ENCODE measurements at places on chromosomes 13 and 19. TPM values are rescaled to one million over a fixed set of nuclear protein-coding genes. Genes with fewer than 3 reads are reported as not detected.

Gene WDR88
- 1.3 TPM for total RNA-seq

Gene TMEM221
- 0.23 TPM for total RNA-seq

Gene COMP
- total RNA-seq, result 0.18 TPM

Gene PNMA8B
- total RNA-seq, result 5.4 TPM

Gene TSKS
- total RNA-seq, result 0.70 TPM

Gene SH2D3A
- total RNA-seq, result 0.11 TPM

Gene ZNF557
- 9.6 TPM for total RNA-seq

Gene ZNF99
- not detected for total RNA-seq

Gene CYP2B6
- 0.93 TPM for total RNA-seq

Gene TYROBP
- not detected for total RNA-seq

Gene MYO16
- 16.0 TPM for total RNA-seq

- ATAC-seq, result no peak
These were observed 50.0 kb upstream of the DOCK9 start for GRCh38 chr13:99027661-99028425.

GRCh38 chr13:32031025-32031814 lies at the start of gene FRY:
Gene FRY, plus strand, starts transcription at chr13:32031774. Its CDS starts 22 bp downstream, at chr13:32031796.
- ATAC-seq, result peak; percentile 92

DNA sequence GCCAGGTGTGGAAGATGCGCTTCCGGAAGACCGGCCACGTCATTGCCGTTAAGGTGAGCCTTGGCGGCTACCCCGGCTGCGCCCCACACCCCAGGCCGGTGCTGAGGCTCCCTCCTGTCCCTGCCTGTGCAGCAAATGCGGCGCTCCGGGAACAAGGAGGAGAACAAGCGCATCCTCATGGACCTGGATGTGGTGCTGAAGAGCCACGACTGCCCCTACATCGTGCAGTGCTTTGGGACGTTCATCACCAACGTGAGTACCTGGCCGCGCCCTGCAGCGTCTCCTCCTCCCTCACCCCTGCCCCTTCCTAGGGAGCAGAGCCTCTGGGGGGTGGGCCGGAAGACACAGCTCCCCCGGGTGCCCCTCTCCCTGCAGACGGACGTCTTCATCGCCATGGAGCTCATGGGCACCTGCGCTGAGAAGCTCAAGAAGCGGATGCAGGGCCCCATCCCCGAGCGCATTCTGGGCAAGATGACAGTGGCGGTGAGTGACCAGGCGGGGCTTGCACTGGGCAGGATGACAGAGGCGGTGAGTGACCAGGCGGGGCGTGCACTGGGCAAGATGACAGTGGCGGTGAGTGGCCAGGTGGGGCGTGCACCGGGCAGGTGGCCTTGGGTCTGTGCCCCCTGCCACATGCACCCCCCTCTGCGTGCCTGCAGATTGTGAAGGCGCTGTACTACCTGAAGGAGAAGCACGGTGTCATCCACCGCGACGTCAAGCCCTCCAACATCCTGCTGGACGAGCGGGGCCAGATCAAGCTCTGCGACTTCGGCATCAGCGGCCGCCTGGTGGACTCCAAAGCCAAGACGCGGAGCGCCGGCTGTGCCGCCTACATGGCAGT lies 4.1 kb upstream of the TGFBR3L start:
- ATAC-seq, result no peak

DNA sequence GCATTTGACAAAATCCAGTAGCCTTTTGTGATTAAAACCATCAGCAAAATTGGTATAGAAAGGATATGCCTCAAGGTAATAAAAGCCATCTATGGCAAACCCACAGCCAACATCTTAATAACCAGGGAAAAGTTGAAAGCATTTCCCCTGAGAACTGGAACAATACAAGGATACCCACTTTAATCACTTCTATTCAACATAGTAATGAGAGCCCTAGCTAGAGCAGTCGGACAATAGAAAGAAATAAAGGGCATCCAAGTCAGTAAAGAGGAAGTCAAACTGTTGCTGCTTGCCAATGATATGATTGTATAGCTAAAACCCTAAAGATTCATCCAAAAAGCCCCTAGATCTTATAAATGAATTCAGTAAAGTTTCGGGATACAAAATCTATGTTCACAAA lies 1510.3 kb downstream of the PCDH9 start:
- no peak for ATAC-seq

- no peak for ATAC-seq
These were observed 170.9 kb downstream of the COL4A1 start for GRCh38 chr13:110135977-110136597.

GRCh38 chr19:18278521-18279265 lies 2.7 kb downstream of the JUND start:
- no peak for ATAC-seq

DNA sequence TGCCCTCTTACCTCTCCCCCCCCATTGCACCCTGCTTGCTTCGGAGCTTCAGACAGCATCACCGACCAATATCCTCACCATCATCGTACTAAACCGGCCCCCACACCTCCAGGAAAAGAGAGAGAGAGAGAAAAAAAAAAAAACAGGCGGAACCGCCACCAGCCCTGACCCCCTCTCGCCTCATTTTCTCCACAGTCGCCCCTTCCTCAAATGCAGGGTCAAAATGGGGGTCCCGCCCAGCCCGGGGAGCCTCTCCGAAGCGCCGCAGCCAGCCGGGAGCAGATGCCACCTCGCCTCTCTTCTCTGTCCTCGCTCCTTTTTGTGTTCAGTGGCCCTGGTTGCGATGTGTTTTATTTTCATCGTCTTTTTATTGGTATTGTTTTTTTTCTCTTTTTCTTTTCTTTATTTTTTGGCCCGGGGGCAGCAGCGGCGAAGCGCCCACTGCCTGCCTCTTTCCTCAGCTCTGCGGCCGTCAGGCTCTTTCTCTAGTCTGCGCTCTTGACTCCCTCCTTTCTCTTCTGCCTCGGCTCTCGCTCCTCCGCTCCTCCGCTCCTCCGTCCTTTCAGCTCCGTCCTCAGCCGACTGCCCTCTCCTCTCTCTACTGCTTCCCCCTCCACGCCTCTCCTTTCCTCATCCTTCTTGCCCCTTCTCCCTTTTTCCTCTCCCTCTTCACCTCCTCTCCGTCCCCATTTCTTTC lies 41.4 kb downstream of the DEDD2 start:
- peak; percentile 37 for ATAC-seq

GRCh38 chr13:83065108-83065507 lies 817.2 kb downstream of the SLITRK1 start:
- no peak for ATAC-seq

DNA sequence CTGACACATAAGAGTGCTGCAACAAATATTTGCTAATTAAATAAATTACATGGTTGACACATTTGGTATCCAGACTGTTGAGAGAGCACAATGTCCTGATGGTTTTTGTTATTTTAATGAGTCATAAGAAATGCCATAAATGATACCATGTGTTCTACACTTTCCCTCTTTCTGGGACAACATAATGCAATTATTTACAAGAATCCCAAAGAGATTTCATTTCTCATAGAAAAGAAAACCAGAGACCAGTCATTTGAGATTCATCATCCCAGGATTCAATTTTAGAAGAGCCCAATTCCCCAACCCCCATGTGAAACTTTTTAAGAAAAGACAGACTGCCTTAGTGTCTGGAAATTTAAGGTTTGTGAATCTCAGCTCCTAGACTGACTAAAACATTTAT lies 399.6 kb downstream of the DCT start:
- ATAC-seq, result no peak

DNA sequence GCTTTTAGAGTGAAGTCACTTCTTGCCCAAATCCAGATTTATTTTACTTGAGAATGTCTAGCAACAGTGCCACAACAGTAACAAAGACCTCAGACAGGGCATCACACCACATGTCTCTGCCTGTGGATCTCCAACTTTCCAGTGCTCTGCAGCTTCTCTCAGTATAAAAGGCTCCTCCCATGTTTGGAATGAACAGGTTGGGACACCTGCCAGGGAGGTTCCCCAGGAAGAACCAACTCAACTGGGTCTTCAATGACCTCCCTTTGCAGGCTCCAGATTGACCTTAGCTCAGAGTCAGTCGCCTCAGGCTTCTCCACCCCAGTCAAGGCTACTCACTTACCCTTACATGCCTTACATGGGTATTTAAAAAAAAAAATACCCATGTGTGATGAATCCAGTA lies 3.4 kb downstream of the ZNF823 start:
- no peak for ATAC-seq

- ATAC-seq, result no peak
These were observed 155.0 kb upstream of the SERP2 start for GRCh38 chr13:44218501-44219240.

DNA sequence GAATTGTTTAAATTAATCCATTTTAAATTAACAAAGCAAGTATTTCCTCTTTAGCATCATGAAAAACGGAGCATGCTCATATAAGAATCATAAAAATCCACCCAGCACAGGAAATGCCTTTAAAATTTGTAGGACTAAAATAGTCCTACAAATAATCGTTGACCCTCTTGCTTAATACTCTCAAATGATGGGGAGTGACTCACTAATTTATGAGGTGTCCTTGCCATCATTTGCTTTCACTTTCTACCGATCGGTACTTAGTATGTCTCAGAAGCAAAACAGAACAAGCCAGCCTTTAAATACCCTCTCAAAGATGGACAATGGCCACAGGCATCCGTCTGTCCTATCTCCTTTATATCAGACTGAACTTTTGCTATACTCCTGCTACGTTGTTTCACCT lies 97.2 kb downstream of the SUCLA2 start:
- no peak for ATAC-seq

DNA sequence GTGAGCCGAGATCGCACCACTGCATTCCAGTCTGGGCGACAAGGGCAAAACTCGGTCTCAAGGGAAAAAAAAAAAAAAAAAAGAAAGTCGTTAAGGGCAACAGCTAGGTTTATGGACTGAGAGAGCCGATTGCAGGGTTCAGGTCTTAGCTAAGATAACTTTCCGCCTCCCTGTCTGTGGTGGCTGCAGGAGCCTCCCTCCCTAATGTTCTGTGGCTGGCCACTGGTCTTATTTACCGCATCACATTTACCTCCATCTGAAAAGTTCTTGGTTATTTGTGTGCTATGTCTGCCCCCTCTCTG lies 722 bp upstream of the CRTC1 start:
- ATAC-seq, result no peak

- no peak for ATAC-seq
These were observed 331.7 kb downstream of the LIG4 start for GRCh38 chr13:107883561-107884175.

DNA sequence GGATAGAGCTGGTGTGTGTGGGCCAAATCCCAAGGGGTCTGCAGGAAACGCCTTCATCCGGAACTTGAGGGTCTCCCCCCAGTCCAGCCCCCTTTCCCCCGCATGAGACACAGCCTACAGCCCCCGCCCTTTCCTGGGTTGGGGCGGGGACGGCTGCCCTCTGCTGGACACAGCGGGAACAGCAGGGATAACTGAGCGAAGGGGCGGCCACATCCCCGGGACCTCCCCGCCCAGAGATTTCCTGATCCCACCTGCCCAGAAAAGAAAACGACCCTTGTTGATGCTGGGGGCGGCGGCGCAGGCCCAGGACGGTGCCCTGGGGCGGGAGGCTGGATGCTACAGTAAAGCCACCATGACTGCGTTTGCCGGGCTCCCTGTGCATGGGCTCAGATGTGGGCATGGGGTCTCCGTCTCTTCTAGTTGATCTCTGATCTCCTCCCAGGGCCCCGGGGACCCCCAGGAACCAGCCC lies 14.2 kb downstream of the ONECUT3 start:
- peak; percentile 29 for ATAC-seq

GRCh38 chr13:102538938-102539337 lies 57.8 kb upstream of the TPP2 start:
- no peak for ATAC-seq

DNA sequence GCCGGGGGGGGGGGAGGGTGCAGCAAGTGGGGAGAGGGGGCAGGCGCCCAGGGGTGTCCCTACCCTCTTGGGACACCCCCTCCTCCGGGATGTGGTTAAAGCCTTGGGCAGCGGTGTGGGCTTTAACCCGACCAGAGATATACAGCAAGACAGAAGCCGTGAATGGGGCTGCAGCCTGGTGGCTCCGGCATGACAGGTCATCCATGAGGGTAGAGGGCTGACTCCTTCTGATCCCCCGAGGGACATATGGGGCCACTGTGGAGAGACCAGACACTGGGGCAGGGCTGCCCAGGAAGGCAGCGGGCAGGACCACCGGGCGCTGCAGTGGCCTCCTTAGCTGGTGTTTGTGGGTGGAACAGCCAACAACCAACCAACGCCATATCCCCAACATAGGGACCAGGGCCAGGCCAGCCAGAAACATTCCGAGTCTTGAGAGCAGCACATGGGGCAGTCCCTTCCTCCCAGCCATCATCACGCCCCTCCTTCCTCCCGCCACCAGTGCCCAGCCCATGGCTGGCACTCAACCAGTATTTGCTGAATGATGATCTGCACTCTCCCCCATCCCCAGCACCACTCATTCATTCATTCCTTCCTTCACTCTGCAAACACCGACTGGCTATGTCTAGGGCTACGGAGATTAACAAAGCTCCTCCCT lies 18.2 kb downstream of the ELAVL1 start:
- ATAC-seq, result peak; percentile 31

DNA sequence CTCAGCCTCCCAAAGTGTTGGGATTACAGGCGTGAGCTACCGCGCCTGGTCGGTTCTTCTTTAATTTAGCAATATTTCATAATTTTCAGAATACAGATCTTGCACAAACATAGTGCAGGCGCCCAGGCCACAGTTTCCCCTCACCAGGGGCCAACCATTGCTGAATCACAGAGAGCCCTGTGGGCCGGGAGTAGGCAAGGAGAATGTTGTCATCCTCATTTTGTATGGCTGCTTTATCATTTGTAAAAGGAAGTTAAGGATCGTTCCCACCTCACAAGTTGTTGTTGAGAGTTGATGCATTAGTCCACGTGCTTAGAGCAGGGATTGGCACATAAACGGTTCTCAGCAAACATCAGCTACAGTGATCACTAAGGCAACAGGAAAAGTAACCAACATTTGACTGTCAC lies 30.2 kb downstream of the MEIS3 start:
- ATAC-seq, result no peak

- peak; percentile 92 for ATAC-seq
These were observed at the start of gene THSD1 for GRCh38 chr13:52405767-52406494. Gene THSD1, minus strand, starts transcription at chr13:52406172. Its CDS starts 3,572 bp downstream, at chr13:52402600.

DNA sequence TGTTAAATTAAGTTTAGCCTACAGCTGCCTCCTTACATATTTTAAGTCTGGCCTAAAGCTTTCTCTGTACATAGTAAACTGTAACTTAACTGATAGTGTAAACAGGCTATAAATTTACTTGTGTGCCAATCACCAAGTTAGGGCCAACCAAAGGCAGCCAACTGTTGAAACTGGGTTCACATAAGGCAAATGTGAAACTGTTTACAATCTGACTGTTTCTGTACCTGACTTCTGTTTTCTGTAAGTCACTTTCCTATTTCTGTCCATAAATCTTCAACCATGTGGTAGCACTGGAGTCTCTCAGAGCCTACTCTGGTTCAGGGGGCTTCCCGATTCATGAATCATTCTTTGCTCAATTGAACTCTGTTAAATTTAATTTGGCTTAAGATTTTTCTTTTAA lies 103.1 kb downstream of the RAP2A start:
- no peak for ATAC-seq

DNA sequence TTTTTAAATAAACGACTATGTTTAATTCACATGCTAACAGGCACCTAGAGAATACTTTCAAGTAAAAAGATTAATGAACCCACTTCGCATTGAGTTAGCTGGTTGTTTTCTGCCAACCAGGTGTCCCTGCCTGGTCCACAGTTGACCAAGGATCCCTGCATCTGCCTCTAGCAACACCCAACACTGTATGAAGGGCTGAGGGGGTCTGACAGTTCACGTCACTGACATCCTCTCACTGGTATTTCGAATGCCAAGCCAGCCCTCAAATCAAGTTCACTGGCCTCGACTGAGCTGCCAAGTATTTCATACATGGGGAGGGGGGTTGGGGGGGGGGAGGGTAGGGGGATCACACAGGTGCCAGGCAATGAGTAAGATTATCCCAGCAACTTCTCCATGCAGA lies 25.4 kb downstream of the SLC25A30 start:
- ATAC-seq, result no peak
